NCI-H510A (cell line): ENCODE measurements at places on chromosomes 6 and 20.

- no peak for DNase-seq
Observed at GRCh38 chr20:38296433-38296832, 7.5 kb upstream of the BPI start.

- DNase-seq = no peak
Observed at GRCh38 chr6:169969372-169970099, 218.1 kb downstream of the ERMARD start.

DNA sequence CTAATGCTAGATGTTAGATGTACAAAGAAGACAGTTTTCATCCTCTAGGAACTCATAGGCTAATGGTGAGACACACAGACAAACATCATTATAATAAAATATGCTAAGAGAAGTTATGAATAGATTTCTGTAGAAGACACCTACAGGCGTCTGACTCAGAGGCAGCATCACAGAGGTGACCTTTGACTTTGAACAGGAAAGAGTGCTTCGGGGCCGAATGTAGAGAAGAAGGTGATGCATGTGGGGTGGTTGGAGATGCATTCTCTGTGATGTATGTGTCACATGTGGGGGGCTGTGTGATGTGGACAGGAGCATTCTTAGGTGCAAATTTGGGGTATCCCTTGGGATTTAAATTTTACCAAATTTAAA is 6.8 kb downstream of the GUCA1A start:
- DNase-seq = no peak

- no peak for DNase-seq
Observed at GRCh38 chr20:36096435-36096834, 58.1 kb upstream of the EPB41L1 start.

DNA sequence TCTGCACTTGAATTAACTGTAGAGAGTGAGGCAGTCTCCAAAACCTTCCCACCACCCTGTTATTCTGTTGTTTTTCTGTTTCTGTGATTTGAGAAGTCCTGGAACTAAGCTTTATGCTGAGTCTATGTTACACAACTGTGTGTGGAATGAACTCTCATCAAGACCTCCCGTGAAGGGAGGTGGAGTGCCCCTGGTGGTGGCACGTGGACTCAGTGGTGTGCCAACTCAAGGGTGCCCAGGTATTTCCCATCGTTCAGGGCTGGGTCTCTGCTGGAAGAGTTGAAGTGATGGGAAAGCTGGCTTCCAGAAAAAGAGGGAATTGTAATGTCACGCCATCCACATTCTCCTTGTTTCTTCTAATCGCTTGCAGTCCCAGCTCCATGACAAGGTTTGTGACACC is 374.2 kb downstream of the SMOC2 start:
- no peak for DNase-seq

DNA sequence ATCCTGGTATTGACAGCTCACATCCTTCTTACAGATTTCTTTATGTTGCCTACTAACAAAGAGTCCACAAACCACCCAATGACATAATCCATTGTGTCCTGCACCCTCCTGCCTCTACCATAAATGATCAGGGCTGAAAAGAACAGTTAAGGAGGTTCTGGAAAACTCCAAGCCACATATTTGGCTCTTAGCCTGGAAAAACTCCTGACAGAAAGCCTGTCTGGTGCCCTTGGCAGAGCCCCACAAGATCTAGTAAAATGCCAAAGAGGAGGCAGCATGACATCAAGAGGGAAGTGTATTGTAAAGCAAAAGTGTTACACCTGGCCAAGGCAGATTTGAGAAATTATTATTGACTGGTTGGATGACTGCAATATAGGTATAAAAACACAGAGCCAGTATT is 126.4 kb upstream of the VGLL2 start:
- DNase-seq = no peak

DNA sequence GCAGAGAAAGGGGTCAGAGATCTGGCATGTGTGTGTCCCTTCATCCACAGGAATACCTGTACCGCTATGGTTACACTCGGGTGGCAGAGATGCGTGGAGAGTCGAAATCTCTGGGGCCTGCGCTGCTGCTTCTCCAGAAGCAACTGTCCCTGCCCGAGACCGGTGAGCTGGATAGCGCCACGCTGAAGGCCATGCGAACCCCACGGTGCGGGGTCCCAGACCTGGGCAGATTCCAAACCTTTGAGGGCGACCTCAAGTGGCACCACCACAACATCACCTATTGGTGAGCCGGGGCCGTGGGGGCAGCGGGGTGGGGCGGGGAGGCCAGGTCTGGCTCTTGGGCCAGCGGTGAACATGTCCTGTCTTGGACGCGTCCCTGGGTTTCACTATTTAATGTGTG is 1.1 kb downstream of the MMP9 start:
- no peak for DNase-seq

GRCh38 chr6:43013097-43013842 is 476 bp downstream of the MEA1 start:
- DNase-seq = peak; percentile 20

GRCh38 chr6:150301846-150302519 is 66.8 kb upstream of the IYD start:
- DNase-seq = no peak

DNA sequence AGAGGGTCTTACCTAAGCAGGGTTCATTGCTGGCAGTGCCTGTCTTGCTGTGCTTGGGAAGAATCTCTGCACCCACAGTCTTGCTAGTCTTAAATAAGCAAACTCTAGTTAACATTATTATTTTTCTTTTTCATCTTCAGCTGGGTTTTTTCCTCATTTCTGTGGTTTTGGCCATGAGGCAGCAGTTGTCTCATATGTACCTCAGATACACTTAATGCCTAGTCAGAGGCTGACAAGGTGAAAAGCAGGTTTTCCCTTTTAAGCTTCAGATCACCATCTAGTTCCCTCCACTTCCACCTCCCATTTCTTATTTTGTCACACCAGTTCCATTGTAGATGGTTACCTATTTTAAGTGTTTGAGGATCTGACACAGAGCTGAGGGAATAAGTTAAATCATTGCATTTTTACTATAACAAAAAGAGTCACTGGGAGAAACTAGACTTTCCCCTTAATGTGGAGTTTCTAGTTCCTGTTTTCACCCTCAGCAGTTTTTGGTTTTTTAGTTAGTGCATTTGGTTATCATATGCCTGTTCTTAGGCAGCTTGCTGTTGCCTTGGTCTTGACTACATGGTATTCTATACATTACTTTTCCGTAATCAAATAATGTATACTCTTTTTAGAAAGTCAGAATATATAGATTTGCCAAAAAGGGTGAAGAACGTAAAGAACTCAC is 46.0 kb downstream of the AFDN start:
- DNase-seq = no peak

DNA sequence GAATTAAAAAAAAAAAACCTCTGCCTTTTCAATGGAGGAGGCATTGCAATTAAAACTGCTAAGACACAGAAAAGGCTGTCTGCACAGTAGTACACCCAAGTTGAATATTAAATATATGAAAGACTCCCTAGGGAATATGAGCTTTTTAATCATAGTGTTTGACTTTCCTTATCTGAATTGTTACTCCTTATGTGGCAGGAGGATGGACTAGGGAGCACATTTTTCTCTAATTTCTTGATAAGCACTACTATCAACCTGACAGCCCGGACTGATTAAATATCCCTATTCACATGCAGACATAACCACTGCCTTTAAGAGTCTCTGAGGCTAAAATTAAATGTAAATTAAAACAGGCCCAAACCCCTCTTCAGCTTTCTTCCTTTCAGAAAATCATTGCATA is 428.6 kb upstream of the GJE1 start:
- no peak for DNase-seq

DNA sequence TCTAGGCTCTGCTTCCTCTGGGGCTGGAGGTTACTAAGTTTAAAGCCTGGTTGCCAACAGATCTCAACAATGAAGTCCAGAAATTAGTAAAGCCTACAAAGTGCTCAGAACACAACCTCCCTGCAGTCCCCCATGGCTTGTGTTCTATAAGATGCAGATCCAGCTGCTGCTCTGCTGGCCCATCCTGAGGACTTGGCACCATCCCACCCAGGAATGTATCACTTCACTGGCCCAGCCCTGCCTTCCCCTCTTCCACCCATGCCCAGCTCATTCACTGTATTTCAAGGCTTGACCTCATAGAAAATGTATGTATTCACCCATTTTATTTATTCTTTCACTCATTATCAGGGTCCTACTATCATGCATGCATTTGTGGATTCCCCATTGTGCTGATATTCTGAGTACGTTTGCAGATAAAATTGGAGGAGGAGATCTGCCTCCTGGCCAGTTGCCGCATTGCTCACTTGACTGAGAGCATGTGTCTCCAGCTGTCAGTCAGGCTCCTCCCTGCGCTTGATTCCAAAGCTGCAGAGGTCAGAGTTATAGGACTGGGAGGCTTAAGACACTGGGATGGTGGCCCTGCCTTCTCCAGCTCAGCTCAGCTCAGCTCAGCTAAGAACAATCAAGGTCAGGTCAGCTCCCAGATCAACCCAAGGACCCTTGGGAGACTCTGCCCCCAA is 104.8 kb downstream of the MAFB start:
- DNase-seq = no peak

GRCh38 chr6:136772685-136773472 is 19.4 kb downstream of the MAP3K5 start:
- DNase-seq = no peak

DNA sequence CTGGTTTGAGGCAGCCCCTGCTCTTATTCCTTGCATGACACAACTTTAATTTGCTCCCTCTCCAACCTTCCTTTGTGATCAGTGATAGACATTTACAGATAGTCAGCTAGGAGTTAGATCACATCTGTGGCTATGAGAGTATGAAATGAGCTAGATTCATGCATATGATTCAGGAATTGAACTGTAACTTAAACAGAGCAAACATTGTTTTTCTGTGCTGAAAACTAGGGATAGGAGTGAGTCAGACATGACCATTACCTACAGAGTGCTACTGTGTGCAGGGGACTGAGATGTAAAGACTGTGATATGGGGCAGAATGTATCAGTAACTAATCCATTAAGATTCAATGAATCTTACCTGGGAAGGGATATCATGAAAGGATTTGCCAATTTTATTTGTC is 279.4 kb upstream of the SPTLC3 start:
- DNase-seq = no peak

DNA sequence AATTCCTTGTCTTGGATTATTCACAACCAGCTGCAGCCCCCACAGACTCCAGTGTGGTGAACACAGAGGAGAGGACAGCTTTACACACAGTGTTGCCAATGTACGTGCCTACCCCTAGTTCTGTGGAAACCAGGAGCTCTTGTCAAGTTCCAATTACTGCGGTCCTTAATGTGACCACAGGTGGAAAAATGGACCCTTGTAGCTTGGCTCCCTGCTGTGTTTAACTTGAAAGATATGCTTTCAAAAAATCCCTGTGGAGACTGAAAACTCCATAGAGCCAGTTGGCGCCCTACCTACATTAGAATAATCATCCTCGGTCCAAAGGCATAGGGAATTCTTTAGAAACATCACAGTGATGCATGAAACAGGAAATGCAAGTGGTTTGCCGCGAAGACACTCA is 118.3 kb upstream of the SLC22A23 start:
- DNase-seq = no peak

DNA sequence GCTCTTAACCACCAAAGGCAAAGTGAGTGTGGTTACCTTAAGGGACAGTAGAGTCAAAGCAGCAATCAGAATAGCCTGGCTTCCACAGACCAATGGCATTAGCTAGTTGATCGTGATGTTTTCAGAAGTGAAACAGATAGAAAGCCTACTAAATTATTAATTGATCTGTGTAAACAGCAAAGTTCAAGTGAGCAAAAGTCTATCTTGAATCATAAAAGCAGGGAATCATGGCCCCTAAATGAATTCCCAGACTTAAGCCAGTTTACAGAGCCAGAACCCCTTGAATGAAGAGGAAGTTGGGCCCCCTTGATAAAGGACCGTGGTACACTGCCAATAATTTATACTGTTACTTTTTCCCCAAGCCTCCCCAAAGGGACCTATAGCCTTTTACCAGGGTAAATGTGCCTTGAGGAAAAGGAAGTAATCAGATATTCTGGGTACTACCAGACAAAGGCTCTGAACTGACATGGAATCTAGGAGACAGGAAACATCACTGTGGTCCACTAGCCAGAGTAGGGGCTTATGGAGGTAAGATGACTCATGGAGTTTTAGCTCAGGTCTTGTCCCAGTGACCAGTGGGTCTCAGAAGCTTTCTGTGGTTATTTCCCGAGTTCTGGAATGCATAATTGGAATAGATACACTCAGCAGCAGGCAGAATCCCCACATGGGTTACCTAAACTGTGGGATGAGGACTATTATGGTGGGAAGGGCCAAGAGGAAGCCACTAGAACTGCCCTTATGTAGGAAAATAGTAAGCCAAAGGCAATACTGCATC is 317.5 kb downstream of the CD83 start:
- DNase-seq = no peak

DNA sequence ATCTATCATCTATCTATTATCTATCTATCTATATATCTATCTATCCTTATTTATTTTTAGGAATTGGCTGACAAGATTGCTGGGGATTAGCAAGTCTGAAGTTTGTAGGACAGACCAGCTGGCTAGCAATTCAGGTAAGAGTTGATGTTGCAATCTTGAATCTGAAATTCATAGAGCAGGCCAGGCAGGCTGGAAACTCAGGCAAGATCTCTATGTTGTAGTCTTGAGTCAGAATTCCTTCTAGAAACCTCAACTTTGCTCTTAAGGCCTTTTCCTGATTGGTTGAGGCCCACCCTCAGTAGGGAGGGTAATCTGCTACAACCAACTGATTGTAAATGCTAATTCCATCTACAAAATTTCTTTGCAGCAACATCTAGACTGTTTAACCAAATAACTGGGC is 19.2 kb downstream of the MAPK13 start:
- no peak for DNase-seq
